ENCODE measurements at places on chromosomes 12 and 14. TPM values are rescaled to one million over a fixed set of nuclear protein-coding genes. Genes with fewer than 3 reads are reported as not detected.

Gene TAS2R7
- not detected for total RNA-seq

DNA sequence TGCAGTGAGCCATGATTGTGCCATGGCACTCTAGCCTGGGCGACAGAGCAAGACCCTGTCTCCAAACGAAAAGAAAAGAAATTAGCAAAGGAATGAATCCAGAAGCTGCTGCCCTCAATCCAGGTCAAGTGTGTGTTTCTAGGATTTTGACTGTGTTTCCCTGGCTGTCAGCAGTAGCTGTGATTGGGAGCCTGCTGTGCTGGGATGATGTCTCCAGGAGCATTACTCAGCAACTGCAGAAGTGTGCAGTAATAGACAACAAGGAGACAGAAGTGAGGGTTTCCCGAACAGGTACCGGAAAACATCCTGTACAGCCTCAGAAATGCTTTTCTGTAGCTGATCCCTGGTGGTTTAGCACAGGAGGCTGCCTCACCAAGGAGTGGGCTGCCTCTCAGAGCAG is 492.5 kb downstream of the FUT8 start:
- no peaks in the 10 kb centered on the region for H3K36me3 ChIP-seq
- H3K27me3 ChIP-seq = no peaks in the 10 kb centered on the region
- DNase-seq = no peak
- H3K4me1 ChIP-seq = no peaks in the 10 kb centered on the region
- H3K27ac ChIP-seq = no peak overlapping the region

DNA sequence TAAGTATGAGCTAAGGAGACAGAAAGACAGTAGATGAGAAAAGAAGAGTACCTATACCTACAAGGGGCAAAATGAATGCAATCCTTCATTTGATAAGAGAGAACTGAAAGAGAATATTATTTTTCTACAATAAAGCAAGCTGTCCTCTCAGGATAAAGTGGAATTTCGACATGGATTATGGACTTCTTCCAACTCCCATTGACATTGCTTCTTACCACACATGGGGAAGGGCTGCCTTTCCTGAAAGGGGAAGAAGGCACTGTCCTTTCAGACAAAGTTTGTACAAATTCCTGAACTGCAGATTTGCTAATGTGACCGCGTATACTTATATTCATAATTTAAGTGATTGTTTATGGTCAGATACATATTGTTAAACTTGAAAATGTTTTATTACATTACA is 4.3 kb upstream of the HEBP1 start:
- no peaks in the 10 kb centered on the region for H3K36me3 ChIP-seq
- H3K27me3 ChIP-seq = peaks cover 28% of the 10 kb centered on the region
- DNase-seq = no peak
- H3K27ac ChIP-seq = no peak overlapping the region
- no peak overlapping the region for H3K4me3 ChIP-seq

Gene KCNMB4
- 11.5 TPM for total RNA-seq

GRCh38 chr14:59360923-59361794 is 104.0 kb downstream of the GPR135 start:
- H3K4me1 ChIP-seq = peaks cover 15% of the 10 kb centered on the region
- H3K27ac ChIP-seq = no peak overlapping the region
- peak; percentile 63 for DNase-seq

- no peaks in the 10 kb centered on the region for H3K4me1 ChIP-seq
- H3K27me3 ChIP-seq = no peaks in the 10 kb centered on the region
- no peaks in the 10 kb centered on the region for H3K36me3 ChIP-seq
- no peak for DNase-seq
- H3K27ac ChIP-seq = no peak overlapping the region
- H3K4me3 ChIP-seq = no peak overlapping the region
These were observed 263.9 kb downstream of the KCNC2 start for GRCh38 chr12:74945771-74946198.

- no peak overlapping the region for H3K27ac ChIP-seq
- no peaks in the 10 kb centered on the region for H3K27me3 ChIP-seq
- no peak overlapping the region for H3K4me3 ChIP-seq
- H3K36me3 ChIP-seq = no peaks in the 10 kb centered on the region
- no peak for DNase-seq
- H3K4me1 ChIP-seq = no peaks in the 10 kb centered on the region
These were observed 571.0 kb downstream of the TMTC2 start for GRCh38 chr12:83257726-83258125.

- H3K27me3 ChIP-seq = no peaks in the 10 kb centered on the region
- peaks cover 9% of the 10 kb centered on the region for H3K36me3 ChIP-seq
- H3K4me1 ChIP-seq = peaks cover 15% of the 10 kb centered on the region
- no peak overlapping the region for H3K27ac ChIP-seq
- H3K4me3 ChIP-seq = peak overlapping the region; percentile 48
- DNase-seq = no peak
These were observed 56.4 kb upstream of the ATP2A2 start for GRCh38 chr12:110224379-110225304.

DNA sequence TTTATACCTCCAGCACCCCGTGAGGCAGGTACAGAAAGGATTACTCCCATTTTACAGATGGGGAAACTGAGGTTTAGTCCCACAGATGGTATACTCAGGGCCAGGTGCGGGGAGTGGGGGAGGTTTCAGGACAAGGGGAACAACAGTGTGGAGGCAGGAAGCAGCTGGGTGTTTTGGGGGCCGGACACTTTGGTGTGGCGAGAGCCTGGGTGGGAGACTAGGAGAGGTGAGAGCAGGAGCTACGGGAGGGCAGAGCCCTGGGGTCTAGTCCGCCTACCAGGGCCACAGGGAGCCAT is 61.7 kb downstream of the DIO3 start:
- DNase-seq = no peak
- no peaks in the 10 kb centered on the region for H3K36me3 ChIP-seq
- H3K4me3 ChIP-seq = no peak overlapping the region
- H3K27ac ChIP-seq = no peak overlapping the region
- no peaks in the 10 kb centered on the region for H3K27me3 ChIP-seq
